ENCODE measurements at places on chromosomes 3 and 15.

- DNase-seq = no peak
Measured at GRCh38 chr3:161393310-161393709, 22.0 kb upstream of the SPTSSB start.

GRCh38 chr15:27456807-27457206 lies 485.8 kb downstream of the GABRG3 start:
- no peak for DNase-seq

GRCh38 chr15:84006421-84006820 lies 229.2 kb upstream of the GOLGA6L4 start:
- DNase-seq = no peak

DNA sequence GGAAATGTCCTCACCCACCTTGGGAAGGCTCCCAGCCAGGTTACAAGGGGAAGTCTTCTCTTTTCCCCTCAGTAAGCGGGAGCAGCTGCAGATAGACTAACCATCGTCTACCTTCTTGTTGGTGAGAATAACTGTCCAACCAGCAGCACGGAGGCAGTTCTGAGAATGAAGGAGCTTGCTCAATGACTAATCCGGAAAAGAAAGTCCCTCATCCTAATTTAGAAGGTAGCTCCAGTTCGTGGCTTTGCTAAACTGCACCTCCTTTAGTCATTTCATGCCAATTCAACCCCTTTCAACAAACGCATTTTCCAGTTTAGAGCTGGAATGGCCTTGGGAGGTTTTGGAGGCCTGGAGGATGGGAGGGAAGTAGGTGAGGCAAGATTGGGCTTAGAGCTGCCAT lies 527.4 kb upstream of the PROK2 start:
- DNase-seq = peak; percentile 42
